ENCODE measurements at places on chromosomes 7 and 10.

GRCh38 chr10:101091546-101092290 lies 29.9 kb downstream of the KAZALD1 start:
- DNase-seq: no peak

DNA sequence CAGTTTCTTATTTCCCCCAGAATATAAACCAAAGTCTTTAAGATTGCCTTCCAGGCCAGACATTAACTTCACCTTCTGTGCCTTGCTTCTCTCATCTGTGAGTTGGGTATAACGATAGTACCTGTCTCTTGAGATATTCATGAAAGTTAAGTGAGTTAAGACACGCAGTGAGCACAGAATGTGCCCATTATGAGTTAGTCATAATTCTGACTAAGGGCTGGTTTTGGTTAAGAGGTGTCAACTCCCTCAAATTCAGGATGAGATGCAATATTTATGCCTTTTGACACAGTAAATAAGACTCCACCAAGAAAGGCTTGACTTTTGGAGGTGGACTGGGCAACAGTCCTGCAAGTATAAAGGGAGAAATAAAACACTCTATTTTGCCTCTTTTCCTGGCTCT lies 528.7 kb upstream of the IGFBP3 start:
- DNase-seq: no peak

DNA sequence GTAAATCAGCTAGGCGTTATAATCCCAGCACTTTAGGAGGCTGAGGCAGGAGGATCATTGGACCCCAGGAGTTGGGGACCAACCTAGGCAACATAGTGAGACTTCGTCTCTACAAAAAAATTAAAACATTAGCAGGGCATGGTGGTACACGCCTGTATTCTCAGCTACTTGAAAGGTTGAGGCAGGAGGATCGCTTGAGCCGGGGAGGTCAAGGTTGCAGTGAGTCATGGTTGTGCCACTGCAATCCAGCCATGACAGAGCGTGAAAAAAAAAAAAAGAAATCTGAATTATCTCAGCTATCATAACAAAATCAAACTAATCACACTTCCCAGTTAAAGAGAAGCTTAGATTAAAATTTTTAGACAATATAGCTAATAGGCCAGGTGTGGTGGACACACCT lies 35.3 kb downstream of the ATAD1 start:
- no peak for DNase-seq

DNA sequence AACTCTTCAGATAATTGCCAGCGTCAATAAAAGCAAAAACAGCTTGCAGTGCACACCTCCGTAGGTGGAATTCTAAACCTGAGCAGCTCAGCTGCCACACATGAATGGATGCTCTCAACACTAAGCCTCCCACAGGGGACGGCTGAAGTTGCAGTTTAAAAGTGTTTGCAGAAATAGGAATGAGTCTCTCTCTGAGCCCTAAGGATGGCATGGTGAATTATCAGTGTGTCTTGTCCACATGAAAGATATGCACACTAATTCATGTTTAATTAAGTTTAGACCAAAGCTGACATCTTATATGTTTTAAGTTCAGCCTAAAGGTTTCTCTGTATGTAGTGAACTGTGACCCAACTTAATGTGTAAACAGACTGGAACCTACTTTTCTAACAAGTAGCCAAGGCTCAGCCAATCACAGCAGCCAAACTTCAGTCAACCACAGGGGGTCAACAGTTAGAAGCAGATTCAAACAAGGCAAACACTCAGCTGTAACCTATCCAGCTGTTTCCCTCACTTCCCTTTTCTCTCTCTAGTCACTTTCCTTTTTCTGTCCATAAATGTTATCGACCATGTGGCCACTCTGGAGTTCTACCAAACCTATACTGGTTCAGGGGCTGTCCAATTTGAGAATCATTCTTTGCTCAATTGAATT lies 38.1 kb downstream of the CTTNBP2 start:
- no peak for DNase-seq

DNA sequence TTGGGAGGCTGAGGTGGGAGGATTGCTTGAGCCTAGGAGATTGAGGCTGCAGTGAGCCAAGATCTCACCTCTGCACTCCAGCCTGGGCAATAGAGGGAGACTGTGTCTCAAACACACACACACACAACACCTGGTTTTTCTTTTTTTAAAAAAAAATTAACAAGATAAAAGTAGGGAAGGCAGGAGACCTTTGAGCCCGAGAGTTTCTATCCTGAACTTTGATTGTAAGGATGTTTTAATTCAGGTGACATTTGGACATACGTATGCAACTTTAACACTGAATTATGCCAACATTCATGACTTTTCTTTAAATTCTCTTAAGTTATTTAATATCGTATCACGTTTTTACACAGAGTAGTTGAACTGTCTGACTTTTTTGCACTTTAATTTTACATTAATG lies 11.7 kb upstream of the CYP2E1 start:
- no peak for DNase-seq

DNA sequence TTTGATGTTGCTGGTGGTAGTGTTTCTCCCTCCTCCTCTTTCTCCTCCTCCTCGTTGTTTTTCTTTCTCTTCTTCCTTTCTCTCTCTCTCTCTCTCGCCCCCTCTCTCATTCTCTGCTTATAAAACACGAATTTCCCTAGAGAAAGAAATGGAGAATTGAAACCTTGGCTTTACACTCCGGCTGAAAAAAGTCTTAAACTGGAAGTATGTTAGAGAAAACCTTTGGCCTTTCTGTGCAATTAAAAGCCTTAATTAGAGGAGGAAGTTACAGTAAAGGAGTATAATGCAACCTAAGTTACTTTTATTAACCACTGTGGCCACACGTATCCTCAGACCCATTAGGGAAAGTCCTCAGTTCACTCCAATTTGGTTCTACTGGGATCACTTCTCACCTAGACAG lies 501.7 kb upstream of the SORCS1 start:
- DNase-seq: no peak

- peak; percentile 16 for DNase-seq
These were observed 63.3 kb downstream of the CTTNBP2 start for GRCh38 chr7:117809958-117810357.

- DNase-seq: no peak
These were observed 4.0 kb upstream of the CREB5 start for GRCh38 chr7:28408105-28408959.

- no peak for DNase-seq
These were observed 107.9 kb upstream of the GNAI1 start for GRCh38 chr7:80026766-80027165.

GRCh38 chr10:56771343-56771742 lies 410.3 kb upstream of the ZWINT start:
- no peak for DNase-seq

DNA sequence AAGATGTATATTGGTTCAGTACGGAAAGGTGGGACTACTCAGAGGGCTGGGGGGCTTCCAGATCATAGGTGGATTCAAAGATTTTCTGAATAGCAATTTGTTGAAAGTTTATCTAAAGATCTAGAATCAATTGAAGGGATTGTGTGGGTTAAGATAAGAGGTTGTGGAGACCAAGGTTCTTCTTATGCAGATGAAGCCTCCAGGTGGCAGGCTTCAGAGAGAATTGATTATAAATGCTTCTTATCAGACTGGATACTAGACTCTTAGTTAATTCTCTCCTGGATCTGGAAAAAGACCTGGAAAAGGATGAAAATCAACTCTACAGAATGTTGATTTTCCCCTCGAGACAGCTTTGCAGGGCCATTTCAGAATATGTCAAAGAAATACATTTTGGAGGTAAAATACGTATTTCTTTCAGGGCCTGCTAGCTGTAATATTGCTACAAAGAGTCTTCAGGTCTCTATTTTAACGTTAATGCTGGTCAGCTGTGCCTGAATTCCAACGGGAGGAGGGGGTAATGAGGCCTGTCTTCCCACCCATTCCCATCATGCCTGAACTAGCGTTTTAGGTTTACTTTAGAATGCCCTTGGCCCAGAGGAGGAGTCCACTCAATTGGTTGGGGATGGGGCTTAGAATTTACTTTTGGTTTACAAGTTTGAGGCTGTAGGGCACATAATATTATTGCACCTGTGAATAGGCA lies 12.8 kb upstream of the GPR15LG start:
- DNase-seq: no peak

DNA sequence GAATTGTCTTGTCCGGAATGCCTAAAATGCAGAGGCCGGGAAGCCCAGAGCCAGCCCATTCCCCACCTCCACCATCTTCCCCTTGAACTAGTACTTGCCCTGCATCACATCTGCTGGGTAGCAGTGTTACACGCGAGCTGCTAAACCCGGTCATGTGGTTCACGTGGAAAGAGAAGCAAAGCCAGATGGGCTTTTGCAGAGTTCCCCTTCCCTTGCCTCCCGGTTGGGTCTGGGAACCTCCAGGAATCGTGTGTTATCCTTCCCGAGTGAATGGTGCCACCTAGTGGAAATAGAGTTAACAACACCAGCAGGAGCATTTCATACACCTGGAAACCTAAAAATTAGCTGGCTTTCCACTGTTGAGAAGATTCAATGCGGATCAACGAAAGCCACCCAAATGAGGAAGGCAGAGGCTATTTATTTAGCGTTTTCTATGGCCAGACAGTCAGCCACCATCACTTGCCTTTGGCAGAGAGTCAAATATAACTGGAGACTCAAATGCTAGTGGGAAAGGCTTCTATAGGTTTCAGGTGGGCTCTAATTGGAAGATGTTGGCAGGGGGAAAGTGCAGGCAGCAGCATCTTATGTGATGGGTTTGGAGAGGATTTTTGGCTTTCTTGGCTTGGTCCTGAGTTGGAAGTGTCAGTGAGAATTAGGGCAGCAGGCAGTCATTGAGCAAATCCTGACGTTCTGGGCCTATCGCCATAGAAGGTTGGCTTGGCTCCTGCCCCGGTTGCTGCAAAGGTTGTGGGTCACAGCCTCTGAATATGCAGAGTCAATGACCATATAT lies 12.9 kb upstream of the DENND2A start:
- peak; percentile 48 for DNase-seq

DNA sequence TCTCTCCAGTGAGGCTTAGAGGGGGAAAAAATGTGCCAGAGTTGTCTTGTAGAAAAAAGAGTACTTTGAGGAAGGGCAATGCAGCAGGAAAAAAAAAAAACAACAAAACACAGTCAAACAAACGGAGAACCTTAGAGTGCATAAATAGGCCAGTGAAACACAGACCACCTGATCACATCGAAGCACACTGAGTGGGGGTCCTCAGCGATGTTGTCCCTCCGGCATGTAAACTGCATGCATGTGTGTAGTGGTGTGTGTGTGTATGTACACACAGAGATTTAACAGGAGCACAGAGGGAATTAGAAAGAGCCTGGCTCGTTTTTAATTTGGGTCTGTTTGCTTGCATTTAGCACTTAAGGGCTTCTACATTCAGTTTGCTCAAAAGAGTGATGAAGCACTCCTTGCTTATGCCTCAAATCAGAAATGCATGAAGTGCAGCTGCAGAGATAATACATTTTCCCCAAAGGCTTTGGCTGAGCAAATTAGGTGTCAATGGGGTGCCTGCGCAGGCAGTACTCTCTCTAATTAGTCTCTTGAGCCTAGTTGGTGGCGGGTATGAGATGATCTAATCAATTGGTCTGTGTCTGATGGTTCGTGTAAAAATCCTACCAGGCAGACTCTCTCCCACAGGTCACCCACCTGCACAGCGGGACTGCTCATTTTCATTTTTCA lies 62.7 kb upstream of the FZD1 start:
- DNase-seq: no peak

GRCh38 chr10:1573981-1574380 lies 163.3 kb downstream of the ADARB2 start:
- no peak for DNase-seq

DNA sequence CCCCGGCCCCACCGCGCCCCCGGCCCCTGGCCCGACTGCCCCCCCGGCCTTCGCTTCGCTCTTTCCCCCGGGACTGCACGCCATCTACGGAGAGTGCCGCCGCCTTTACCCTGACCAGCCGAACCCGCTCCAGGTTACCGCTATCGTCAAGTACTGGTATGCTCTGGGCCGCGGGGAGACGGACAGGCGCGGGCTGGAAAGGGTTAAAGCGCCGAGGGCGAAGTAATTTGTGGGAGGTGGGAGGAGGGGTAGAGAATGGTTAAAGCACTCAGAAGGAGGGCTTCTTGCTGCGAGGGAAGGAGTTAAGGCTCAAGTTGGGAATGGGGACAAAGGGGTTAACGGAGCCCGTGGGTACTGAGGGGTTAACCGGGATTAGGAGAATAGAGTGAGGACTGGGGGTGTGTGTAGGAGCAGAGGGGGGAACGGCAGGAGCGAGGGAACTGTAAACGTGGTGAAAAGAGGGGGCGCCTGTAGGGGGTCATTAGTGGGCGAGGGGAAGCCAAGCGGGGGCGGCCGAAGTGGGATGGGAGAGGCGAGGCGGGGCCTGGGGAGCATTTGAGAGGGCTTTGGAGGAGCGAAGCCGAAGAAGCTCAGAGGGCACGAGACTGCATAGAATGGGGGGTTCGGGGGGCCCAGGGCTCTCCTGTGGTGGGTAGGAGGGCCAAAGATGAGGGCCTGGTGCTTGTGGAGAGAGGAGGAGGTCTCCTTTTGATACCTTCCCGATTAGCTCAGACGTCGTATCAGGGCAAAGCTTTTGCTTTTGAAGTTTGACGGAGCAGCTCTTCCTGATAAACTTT lies 605 bp downstream of the SUFU start:
- DNase-seq: no peak

GRCh38 chr10:15718694-15719048 lies 1.1 kb downstream of the ITGA8 start:
- DNase-seq: no peak

DNA sequence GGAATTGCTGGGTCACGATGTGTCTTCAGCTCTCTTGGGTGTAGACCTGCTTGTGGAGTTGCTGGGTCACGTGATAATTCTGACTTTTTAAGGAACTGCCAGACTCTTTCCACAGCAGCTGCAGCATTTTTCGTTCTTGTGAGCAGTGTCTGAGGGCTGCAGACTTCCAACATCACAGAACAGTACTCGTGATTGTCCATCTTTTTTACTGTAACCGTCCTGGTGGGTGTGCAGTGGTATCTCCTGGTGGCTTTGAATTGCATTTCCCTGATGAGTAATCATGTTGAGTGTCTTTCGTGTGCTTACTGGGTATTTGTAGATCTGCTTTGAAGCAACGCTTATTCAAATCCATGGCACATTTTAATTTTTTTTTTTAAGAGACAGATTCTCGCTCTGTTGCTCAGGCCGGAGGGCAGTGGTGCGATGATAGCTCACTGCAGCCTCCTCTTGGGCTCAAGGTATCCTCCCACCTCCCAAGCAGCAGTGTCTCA lies 22.7 kb downstream of the INPP5A start:
- no peak for DNase-seq

DNA sequence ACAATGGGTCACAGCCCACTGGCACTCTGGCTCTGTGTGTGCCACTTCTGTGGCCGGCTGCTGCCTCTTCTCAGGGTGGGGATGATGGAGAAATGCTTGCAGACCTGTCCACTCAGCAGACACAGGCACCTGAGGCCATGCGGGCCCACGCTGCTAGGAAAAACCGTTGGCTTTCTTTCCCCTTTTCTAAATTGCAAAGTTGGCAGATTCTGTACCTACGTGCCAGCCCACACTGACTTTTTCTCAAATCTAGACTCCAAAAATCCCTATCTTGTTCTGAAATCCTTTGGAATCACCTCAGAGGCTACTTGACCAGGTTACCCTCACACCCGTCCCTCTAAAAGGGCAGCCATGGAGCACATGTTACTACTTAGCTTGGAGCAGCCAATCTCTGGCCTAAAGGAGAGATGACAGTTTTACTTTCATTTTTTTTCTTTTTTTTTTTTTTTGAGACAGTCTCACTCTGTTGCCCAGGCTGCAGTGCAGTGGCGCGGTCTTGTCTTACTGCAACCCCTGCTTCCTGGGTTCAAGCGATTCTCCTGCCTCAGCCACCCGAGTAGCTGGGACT lies 99.4 kb downstream of the RNF216 start:
- DNase-seq: no peak
